ENCODE measurements at places on chromosomes 5 and 9.

DNA sequence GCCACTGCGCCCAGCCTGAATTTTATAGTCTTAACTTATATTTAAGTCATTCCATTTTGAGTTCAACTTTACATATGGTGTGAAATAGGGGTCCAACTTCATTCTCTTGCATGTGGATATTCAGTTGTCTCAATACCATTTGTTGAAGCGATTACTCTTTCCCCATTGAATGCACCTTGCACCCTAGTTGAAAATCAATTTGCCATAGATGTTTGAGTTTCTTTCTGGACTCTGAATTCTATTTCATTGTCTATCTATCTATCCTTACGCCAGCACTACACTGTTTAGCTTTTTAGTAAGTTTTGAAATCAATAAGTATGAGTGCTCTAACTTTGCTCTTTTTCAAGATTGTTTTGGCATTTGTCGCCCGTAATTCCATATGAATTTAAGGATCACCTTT, 49.8 kb downstream of the TMOD1 start:
- DNase-seq: no peak

- DNase-seq: no peak
Measured at GRCh38 chr5:170941788-170942187, 80.0 kb downstream of the RANBP17 start.

DNA sequence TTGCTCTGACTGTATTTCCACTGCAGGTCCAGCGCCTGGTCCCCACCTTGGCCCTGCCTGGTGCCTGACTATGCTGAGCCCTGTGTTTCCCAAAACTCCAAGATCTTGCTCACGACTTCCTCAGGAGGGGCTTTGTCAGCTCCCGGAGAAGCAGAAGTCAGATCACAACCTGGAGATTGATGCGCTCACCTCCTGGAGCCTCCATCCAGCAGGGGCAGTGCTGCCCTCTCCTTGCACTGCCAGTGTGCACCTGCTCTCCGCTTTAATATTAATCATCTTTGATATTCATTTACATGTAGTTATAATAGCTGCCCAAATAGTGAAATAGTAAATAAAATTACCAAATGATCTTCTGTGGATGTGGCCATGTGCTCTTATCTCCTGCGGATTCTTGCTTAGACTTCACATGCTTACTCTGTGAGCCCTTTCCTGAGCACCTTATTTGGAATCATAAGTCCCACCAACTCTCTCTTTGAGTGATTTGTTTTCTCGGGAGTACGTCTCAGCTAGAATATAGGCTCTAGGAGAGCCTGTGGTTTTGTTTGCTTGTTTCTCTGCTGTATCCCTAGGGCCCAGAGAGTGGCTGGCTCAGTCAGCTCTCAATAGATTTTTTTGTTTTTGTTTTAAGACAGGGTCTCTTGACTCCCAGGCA, 17.4 kb downstream of the MAML1 start:
- no peak for DNase-seq

DNA sequence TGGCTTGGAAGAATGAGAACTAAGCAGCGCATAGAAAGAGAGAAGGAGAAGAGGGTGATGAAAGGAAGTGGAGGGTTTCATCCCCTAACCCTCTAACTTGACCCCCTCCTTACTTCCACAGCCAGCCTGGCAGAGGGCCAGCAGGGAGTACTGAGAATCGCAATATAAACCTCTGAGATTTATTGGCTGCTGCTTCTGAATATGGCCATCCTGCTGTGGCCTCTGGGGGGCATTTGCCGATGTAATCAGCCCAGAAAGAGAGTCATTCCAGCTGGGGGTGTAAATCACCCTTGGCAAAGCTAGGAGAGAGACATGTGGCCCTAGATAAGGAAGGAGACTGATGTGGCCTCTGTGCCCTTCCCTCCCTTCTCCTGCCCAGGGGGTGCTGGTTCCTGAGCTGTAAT, 960 bp upstream of the GFRA3 start:
- peak; percentile 18 for DNase-seq

DNA sequence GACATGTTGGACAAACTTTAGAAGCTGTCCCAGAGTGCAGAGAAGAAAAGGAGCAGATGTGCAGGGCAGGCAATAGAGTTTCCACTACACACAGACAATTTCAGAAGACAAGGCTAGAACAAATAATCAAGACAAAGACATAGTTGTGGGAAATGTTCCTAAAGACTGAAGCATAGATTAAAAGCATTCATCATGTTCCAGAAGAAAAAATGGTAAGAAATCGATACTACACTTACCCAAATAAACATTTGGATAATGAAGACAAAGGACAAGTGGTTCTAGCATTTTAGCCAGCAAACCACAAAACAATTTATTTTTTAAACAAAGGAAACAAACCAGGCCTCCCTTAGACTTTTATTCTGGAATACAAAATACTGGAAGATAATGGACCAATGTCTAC, 97.9 kb downstream of the FSTL4 start:
- DNase-seq: no peak

DNA sequence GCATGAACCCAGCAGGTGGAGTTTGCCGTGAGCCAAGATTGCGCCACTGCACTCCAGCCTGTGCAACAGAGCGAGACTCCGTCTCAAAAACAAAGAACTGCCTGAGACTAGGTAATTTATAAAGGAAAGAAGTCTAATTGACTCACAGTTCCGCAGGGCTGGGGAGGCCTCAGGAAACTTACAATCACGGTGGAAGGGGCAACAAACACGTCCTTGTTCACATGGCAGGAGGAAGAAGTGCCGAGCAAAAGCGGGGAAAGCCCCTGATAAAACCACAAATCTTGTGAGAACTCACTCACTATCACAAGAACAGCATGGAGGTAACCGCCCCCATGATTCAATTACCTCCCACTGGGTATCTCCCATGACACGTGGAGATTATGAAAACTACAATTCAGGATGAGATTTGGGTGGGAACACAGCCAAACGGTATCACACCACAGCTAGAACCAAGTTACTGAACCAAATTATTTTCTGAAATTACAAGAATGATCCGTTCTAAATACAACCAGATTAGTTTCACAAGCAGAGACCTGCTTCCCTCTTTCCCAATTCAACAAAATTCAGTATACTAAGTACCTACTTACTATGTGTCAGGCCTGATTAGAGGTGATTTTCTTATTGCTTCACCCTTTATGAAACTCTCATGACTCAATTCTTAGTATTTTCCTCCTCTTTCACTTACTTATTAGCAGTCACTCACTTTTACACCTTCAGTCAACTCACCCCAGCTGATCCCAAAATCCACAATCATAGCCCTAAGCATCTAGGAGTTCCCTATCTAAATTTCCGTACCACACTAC, 8.4 kb downstream of the UBTD2 start:
- peak; percentile 67 for DNase-seq

DNA sequence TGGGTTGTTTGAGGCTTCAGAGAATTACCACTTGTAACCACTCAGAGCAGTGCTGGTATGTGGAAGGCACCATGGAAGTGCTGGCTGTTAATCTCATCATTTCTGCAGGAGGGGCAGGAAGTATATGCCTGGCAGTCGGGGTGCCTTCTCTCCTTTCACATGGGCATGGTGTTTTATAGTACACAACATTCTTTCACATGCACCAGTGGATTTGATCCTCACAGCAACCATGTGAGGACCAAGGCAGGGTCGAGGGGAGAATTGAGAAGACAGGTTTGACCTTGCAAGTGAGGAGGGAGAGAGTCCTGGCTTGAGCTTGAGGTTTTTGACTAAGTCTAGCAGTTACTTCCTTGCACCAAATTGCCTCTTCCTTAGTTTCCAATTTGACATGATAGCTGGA, 38.0 kb upstream of the TRPC7 start:
- no peak for DNase-seq

- DNase-seq: peak; percentile 9
Measured at GRCh38 chr9:29126783-29127182, 1553.5 kb upstream of the C9orf72 start.

- DNase-seq: no peak
Measured at GRCh38 chr9:114283551-114284111, 39.3 kb upstream of the ORM1 start.

GRCh38 chr5:80172067-80172695, 83.7 kb downstream of the SERINC5 start:
- no peak for DNase-seq

DNA sequence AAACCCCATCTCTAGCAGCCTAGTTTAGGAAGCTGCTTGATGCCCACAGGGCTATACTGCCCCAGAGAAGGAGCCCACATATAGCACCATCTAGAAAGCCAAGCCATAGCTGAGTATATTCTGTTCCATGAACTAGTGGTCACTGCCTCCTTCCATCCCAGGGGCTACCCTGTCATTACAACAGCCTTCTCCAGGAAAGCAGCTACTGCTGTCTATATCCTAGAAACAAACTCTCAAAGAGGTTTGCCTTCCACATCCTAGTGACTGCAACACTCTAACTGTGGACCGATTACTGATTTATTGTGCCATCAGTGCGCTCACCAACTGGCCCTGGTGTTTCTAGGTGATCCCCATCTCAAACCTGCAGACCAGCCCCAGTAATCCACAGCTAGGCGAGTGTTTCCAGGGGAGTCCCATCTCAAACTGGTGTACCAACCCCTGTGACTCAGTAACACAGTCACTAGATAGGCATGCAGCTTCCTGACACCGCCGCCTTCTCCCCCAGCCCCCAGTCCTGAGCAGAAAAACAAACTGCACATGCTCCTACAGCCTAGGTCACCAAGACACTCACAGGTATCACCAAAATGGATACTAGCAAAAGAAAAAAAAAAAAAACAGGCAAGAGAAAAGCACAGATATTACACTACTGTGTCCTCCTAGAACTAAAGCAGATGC, 14.8 kb downstream of the SPTLC1 start:
- DNase-seq: no peak

DNA sequence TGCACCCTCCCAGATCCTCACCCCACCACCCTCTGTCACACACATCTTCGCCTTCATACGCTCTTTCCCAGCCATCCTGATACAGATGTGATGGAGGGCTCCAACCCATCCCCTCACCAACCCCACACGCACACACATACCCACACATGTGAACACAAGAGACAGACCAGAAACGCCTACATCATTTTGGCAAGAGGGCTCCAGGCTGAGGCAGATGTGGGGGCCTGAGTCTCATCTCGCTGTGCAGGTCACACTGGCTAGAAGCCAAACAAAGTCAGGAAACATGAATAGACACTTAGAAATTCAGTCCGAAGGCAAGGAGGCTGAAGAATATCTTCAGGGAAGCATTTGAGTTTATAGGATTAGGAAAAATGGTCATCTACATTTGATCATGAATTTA, 6.2 kb downstream of the PRDM12 start:
- no peak for DNase-seq

DNA sequence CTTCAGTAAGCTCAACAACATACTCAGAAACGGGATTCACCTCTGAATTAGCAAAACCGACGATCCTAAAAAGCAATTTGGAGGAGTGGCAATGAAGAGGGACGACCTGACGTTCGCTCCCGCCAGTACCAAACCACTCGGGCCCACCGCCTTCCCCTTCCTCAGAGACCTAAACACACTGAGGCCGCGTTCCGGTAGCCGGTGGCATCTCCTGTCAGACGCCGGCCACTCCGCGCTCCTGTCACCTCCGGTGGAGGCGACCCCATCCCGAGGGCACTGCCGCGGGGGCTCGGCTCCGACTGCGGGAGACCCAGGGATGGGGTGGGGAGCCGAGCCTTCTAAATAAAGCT, 617 bp downstream of the PPP6C start:
- DNase-seq: peak; percentile 46

- DNase-seq: peak; percentile 25
Measured at GRCh38 chr9:114507726-114508125, 2.5 kb upstream of the WHRN start.

GRCh38 chr5:1322955-1323802, 21.7 kb downstream of the CLPTM1L start:
- DNase-seq: no peak

- DNase-seq: no peak
Measured at GRCh38 chr9:89432986-89433530, 64.9 kb downstream of the SEMA4D start.

- no peak for DNase-seq
Measured at GRCh38 chr9:91001146-91001611, 199.6 kb downstream of the SYK start.

DNA sequence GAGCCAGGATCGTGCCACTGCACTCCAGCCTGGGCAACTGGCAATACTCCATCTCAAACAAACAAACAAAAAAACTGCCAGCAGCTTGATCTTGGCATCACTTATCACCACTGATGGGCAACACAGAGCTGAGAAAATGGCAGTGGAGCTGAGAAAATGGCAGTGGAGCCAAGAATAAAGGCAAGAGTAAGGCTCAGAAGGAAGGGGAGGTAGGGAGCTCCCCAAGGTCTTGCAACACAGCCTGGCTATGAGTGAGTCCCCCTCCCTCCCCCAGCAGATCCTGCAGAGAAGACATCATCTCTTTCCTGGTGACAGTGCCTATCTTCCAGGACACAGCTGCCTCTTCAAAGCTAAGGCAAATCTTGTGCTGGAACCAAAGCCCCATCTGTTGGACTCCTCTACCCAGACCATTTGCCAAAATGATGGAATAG, 70.3 kb downstream of the UGCG start:
- DNase-seq: no peak
